ENCODE measurements at places on chromosomes 4 and X.

GRCh38 chr4:139633661-139634060, 32.0 kb upstream of the MGST2 start:
- peak; percentile 50 for DNase-seq

GRCh38 chr4:123996718-123997510, 600.3 kb downstream of the SPRY1 start:
- DNase-seq, result no peak

GRCh38 chr4:24089851-24090534, 200.1 kb upstream of the PPARGC1A start:
- no peak for DNase-seq

DNA sequence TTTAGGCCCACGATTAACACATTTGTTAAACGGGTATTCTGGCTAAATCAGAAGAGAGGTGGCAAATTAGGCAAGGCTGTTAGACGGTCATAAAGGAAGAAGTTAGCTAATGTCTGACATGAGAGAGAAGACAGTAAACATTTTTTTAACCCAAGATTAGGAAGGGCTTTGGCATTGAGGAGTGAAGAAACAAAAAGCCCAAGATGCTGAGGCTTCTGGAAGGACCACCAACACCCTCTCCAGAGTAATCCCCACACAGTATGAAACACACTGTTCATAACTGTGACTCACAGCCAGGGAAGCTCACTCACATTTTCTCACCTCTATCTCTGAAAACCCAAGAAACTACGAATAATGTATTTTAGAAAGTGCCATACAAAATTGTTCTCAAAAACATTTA, 127.6 kb downstream of the AMELX start:
- no peak for DNase-seq

- no peak for DNase-seq
Measured at GRCh38 chrX:118038614-118039365, 77.8 kb downstream of the KLHL13 start.

GRCh38 chr4:126827669-126828068, 805.1 kb upstream of the INTU start:
- DNase-seq, result no peak

- DNase-seq, result no peak
Measured at GRCh38 chr4:89759426-89759825, 77.5 kb downstream of the SNCA start.

DNA sequence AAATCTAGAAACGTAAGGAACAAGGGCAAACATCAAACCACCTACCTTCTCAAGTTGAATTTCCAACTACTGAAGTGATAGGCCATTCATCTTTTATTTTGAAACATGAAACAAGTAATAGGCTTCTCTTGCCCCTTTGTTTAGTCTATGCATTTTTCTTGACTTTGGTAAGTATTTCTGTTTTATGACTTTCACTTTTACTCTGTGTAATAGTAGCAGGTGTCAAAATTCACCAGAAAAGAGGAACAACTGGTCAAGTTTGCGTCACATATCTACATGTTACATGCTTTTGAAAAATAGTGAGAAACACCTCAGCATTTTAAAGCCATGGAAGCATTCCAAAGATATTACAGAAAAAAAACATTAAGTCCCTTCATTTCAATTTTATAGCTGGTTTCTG, 157.1 kb upstream of the FTHL17 start:
- no peak for DNase-seq

- DNase-seq, result no peak
Measured at GRCh38 chrX:129798888-129799287, 19.1 kb downstream of the SASH3 start.

GRCh38 chrX:40171513-40172400, 74.0 kb upstream of the BCOR start:
- no peak for DNase-seq
